ENCODE measurements at places on chromosomes 4 and X.

DNA sequence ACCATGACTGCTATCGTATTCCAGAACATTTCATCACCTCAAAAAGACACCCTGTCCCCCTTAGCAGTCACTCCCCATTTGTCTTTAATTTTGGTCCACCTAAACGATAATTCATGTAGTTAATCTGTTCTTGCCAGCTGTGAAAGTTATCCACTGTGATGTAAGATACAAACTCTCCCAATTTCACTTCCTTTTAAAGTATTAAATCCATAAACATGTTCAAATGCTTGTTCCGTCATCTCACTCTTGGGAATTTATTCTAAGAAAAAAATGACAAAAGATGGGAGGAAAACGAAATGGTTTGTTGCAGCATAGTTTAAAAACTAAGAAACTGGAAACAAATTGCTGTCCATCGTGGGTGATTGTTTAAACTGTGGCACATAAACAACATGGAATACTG is 53.7 kb upstream of the IRF2 start:
- no peak for DNase-seq

DNA sequence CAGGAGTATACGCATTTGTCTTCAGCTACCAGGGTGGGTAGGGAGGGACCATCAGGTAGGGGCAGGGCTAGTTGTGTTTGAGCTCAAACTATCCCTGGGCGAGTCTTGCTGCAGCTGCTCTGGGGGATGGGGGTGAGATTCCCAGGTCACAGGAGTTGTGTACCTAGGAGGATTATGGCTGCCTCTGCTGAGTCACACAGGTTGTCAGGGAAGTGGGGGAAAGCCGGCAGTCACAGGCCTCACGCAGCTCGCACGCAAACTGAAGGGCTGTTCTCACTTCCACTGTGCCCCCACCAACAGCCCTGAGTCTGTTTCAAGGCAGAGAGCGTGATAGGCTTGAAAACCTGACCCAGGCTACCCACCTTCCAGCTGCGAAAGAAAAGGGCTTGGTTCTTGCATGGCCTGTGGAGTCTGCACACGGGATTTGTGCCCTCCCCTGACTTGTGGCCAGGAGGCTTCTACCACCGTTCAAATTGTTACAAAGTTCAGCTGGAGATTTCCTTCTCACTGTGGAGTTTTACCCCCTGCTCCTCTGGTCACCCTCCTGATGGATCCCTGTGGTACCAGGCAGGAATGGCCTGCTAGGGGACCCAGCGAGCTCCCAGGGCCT is 63.8 kb downstream of the ARFIP1 start:
- DNase-seq, result no peak

GRCh38 chr4:3470244-3471097 is 7.4 kb downstream of the DOK7 start:
- DNase-seq, result no peak

DNA sequence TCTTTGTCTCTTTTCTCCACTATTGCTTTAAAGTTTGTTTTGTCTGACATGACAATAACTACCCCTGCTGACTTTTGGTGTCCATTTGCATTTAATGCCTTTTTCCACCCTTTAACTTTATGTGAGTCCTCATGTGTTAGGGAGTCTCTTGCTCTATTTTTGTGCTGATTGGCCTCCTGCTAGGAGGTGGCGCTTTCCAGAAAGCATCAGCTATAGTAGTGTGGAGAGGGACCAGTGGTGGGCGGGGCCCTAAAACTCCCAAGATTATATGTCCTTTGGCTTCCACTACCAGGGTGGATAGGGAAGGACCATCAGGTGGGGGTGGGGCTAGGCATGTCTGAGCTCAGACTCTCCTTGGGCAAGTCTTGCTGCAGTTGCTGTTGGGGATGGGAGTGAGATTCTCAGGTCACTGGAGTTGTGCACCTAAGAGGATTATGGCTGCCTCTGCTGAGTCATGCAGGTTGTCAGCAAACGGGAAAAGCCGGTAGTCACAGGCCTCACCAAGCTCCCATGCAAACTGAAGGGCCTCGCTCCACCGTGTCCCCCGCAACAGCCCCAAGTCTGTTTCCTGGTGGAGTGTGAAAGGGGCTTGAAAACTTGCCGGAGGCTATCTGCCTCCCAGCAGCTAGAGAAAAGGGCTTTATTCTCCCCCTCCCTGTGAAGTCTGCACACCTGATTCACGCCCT is 156.3 kb downstream of the CPEB2 start:
- no peak for DNase-seq

- DNase-seq, result no peak
Observed at GRCh38 chrX:144648788-144649187, 598.5 kb upstream of the SPANXN1 start.

GRCh38 chr4:106530821-106531220 is 162.2 kb upstream of the GIMD1 start:
- DNase-seq, result no peak

- no peak for DNase-seq
Observed at GRCh38 chrX:30822068-30822681, 66.9 kb downstream of the TAB3 start.

DNA sequence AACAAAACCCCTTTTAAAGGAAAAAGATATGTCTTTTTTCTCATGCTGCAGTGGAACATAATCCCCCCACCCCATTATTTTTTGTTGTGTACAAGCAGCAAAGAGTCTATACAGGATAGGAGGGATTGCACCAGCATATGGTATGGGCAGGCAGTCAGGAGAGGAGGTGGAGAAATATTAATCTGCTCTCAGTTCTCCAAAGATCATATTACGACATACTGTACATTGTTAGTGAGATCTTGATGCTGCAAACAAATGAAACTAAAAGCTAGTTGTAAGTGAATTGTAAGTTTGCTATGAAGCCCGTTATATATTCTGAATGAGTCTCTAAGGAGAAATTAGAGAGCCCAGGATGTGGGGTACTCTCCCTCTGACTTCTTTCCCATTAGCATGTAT is 75.3 kb downstream of the RAPGEF2 start:
- DNase-seq, result no peak

DNA sequence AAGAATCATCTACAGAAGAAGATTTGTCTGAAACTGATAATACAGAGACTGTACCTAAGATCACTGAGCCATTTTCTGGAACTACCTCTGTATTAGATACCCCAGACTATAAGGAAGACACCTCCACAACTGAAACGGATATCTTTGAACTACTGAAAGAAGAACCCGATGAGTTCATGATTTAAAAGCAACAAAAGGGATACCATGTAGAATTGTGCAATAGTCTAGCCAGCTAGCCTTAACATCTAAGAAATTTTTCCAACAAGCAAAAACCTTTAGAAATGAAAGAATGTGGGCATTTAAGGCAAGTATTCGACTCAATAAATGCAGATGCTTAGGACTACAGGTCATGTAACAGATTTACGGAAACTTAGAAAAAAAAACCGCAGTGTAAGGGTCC is 1.3 kb downstream of the CABS1 start:
- no peak for DNase-seq

- no peak for DNase-seq
Observed at GRCh38 chr4:117515921-117516320, 430.5 kb upstream of the TRAM1L1 start.

DNA sequence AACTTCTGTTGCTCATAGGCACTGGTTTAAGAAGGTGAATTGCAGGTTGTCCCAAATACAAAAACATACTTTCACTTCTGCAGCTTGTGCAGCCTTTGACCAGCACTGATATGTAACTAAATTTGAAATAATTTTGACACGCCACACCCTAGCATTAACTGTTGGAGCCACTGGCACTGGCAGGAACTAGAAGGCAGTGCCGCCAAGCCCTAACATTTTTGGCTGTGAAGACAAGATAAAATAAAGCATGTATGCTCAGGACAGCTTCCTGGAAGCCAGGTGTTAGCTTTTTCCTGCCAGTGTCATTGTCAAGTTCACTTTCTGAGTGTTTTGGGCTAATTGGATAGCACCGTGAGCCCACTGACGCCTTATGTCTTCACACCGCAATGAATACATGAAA is 65.3 kb upstream of the FBXW7 start:
- DNase-seq, result no peak
